ENCODE measurements at places on chromosomes 4 and X.

DNA sequence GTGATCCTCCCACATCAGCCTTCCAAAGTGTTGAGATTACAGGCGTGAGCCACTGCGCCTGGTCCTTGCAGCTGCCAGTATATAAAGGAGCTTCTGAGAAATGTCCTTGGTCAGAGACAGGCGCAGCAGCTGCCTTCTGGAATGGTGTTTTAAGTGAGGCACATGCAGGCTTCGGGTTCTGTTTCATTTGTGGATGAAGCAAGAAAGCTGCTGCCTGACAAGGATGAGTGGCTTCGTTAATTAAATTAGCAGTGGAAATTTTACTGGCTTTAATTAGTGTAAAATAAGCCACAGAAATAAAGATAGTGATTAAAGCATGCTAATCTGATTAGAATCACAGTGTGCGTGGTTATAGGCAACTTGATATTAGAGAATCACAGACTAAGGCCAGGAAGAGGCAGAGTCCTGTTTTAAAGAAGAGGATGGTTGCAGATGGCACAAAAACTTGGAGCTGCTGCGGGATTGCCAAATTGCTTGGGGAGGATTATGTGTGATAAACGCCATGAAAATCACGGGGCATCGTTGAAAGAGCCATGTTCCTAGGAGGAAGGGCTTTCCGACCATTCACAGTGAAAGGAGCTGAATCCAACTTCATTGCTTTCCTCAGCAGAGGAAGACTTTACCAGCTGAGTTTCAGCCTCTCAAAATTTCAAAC, 348.4 kb upstream of the FAT1 start:
- DNase-seq: no peak

- DNase-seq: peak; percentile 0
Measured at GRCh38 chrX:81957900-81958545, 756.1 kb downstream of the SH3BGRL start.

- no peak for DNase-seq
Measured at GRCh38 chrX:39065051-39065871, 264.0 kb downstream of the MID1IP1 start.

DNA sequence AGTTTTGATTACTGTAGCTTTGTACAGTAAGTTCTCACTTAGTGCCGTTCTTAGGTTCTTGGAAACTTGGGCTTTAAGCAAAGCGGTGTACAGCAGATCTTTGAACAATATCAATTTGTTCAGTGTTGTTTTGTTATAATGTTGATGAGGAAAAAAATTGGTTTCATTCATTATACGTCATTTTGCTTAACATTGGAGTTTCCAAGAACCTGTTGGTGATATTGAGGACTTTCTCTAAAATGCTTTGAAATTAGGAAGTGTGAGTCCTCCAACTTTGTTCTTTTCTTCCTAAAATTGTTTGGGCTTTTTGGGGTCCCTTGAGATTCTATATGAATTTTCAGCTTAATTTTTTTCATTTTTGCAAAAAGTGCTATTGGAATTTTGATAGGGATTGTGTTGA, 49.1 kb downstream of the STAG2 start:
- DNase-seq: no peak

GRCh38 chr4:163590619-163591264, 96.3 kb downstream of the TMA16 start:
- DNase-seq: no peak

- no peak for DNase-seq
Measured at GRCh38 chrX:102744307-102744706, 23.8 kb downstream of the GPRASP3 start.

DNA sequence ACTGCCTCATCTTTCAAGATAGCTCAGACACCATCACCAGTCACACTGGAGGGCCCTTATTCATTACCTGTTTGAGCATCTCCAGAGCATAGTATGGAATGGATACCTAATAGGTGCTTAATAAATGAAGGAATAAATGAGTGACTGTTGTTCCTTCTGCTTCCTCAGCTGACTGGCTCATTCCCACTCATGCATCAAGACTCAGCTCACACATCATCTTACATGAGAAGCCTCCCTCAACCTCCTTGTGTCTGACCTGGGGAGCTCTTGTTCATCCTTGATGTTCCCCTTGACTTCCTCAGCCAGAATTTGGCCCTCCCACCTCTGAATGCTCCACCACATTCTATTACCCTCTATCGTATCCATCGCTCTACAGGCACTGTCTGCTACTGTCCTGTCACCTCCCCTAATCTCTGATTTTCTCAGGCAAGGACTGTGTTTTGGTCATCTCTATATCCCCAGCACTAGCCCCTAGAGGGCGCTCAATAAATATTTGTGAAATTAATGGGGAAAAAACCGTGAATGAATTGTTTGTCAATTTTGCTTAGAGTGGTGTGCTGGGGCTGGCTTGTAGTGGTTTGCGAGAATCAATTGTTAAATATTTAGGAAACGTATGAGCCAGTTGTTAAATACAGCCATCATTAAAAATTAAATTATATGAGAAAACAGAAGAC, 88.3 kb downstream of the NHSL2 start:
- DNase-seq: peak; percentile 31

GRCh38 chr4:75653845-75654503, 19.2 kb downstream of the G3BP2 start:
- peak; percentile 66 for DNase-seq

DNA sequence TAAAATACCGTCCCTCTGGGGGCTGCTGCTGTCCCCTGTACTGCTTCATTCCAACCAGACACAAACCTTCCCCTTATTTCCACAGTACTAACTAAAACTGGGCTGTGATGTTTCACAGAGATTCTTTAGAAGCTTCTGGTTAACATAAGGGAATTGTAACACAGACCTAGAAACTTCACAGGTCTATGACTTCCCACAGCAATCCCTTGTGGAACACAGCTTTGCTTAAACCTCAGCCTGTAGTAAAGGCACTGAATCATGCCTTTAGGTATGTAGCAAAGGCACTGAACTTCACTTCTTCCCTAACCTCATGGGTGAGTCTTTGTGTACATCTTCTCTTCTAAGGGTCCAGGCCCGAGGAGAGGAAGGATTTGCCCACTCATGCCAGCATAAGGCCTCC, 49.4 kb downstream of the SPINK2 start:
- no peak for DNase-seq

DNA sequence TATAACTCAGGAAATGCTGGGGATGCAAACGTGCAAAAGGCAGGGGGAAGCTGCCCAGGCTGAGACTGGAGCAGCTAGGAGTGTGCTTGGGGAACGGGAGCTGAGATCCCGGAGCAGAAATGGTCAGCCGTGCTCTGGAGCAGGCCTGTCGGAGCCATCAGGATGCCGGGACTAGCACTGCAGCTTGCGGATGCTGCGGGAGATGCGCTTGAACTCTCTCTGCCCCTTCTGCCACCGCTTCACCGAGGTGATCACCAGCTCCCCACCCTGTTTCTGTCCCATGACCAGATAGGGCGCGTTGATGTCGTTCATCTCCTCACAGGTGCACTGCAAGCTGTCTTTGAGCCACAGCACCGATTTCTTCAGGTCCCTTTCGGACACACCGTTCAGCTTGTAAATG, 7.6 kb downstream of the SFRP2 start:
- DNase-seq: no peak

GRCh38 chrX:19695884-19696283, 180.6 kb upstream of the MAP3K15 start:
- DNase-seq: no peak

GRCh38 chr4:24044610-24045589, 155.1 kb upstream of the PPARGC1A start:
- no peak for DNase-seq

GRCh38 chr4:185773419-185773818, 38.6 kb downstream of the SORBS2 start:
- DNase-seq: no peak

GRCh38 chrX:47751670-47752069, 85.0 kb upstream of the ZNF81 start:
- DNase-seq: peak; percentile 0

DNA sequence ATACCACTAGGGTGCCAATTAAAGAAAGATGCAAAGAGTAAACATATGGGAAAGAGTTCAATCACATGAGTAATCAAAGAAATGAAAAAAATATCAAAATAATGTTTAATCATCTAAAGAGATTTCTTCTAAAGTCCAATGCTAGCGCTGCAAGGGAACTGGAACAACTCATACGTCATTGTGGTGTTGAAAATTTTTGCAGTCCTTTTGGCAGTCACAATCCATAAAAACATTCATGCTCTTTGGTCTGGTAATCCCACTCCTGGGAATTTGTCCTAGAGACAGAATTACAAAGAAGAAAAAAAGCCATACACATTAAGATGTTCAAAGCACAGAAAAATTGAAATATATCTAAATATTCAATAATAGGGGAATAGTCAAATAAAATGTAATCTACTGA, 4.6 kb downstream of the P2RY4 start:
- no peak for DNase-seq

GRCh38 chr4:37728064-37728463, 41.9 kb upstream of the RELL1 start:
- no peak for DNase-seq

All from dermis microvascular lymphatic vessel endothelial cell (primary cell).